ENCODE measurements at places on chromosomes 3 and 15.

GRCh38 chr3:13728487-13728886 lies 151.4 kb downstream of the WNT7A start:
- no peak for DNase-seq

GRCh38 chr3:41234823-41235721 lies 35.8 kb downstream of the CTNNB1 start:
- no peak for DNase-seq

DNA sequence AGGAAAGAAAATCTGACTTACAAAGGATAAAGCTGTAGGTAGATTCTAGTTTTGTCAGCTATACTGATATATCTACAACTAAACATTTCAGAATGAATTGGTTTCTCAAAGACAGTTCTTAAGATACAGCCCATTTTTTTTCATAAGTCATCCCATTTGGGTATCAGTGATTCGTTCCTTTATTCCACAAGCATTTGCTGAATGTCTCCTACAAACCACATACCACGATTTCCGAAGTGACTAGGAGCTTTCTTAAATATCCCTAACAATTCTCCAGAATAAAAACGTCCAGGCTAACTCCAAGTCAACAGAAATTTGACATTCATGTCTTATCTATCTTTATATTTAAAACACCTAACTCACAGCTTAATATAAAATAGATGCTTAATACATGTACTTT lies 59.8 kb downstream of the TP53BP1 start:
- no peak for DNase-seq

- no peak for DNase-seq
Observed at GRCh38 chr3:42013691-42014457, 52.0 kb upstream of the ULK4 start.

GRCh38 chr3:65729555-65729954 lies 309.2 kb downstream of the MAGI1 start:
- DNase-seq, result no peak

DNA sequence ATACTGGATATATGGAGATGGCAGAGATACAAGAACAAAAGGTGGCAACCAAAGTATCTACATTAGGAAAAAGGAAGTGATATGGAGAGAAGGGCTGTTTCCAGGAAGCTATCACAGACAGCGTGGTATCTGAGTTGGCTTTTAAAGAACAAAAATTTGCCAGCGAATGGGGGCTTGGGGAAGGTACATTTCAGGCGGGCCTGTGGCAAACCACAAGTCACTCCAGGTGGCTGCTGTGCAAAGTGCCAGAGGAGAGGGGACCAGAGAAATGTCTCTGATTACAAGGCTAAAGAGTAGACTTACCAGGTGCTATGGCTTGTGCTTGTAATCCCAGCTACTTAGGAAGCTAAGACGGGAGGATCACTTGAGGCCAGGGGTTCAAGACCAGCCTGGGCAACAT lies 91.1 kb downstream of the MSL2 start:
- DNase-seq, result no peak

- no peak for DNase-seq
Observed at GRCh38 chr15:26630857-26631256, 142.0 kb downstream of the GABRB3 start.

- no peak for DNase-seq
Observed at GRCh38 chr3:141248064-141248463, 16.4 kb downstream of the PXYLP1 start.

DNA sequence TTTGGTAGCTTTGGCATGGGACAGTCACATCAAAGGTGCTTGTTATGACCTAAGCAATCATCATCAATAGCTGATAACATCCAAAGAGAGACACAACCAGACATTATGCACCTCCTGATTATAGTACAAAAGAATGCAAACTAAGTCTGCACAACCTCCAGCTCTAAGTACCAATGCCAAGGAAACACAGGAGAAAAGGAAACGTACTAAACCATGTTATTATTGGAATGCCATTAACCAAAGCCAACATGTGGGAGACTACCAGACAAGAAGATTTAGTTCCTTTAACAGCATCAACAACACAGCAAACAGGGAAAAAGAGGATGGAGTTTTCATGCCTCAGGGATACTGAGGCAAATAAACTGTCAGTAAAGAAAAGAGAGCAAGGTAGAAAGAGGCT lies 61.4 kb downstream of the CD47 start:
- DNase-seq, result no peak

GRCh38 chr15:29914511-29914926 lies 92.3 kb upstream of the TJP1 start:
- no peak for DNase-seq

- DNase-seq, result no peak
Observed at GRCh38 chr3:122786066-122786465, 7.6 kb downstream of the HSPBAP1 start.

DNA sequence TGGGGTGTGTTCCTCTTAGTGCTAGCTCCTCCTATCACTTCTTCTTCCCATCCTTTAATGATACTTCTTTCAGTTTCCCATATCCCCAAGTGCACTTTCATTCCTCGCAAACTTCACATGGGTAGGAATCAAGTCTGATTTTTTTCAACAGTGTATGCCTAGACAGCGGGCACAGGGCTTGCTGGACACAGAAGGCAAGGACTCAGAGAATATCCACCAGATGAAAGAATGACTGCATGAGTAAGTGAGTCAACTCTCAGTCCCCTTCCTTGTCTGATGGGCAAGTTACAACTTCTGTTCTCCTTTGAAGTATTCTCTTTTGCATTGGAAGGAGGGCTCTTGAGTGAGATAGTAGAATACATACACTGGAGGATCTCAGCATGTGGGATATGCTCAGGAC lies 3.1 kb upstream of the SQOR start:
- DNase-seq, result no peak

DNA sequence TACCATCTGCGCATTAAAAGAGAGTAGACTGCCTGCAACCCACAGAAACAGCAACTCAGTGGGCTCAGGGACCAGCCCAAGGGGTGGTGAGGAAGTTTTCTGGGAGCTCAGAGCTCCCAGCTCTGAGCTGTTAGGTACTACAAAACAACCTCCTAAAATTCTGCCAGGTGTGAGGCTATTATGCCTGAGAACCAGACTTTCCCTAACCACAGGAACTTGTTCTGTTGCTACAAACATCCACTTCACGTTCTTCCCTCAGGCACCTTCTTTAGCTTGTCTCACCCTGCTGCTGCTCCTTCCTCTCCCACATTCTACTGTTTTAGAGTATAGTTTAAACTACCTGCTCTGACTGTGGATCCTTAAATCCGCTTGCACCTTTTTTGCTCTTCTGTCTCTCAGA lies 399.4 kb downstream of the ROBO1 start:
- DNase-seq, result no peak

DNA sequence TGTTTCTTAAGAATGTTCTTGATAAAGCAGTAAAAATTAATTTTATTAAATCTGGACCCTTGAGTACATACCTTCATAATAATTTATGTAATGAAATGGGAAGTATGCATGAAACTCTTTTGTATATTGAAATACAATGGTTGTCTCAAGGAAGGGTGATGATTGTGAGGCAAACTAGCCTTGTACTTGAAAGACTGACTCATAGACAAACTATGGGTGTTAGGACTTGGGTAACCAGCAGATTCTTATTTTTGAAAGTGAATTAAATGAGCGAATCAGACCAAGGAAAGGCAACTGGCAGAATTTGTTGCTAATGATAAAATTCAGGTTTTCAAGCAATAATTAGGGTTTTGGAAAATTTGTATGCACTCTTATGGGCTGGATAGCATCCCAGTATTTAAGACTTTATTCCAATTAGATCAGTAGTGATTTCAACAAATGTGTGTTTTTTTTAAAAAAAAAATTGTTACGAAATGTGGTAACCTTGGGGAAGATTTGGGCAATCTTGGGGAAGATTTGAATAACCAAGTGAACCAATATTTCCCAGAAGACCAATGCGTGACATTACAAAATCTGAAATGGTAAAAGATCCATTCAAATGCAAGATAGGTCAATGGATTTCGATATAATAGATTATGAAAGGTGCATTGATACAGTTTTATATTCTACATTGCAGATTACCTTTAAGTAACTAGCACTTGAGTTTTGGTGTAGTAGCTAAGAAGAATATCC lies 42.0 kb downstream of the ATP2C1 start:
- no peak for DNase-seq
